ENCODE measurements at places on chromosomes 1 and 21.

DNA sequence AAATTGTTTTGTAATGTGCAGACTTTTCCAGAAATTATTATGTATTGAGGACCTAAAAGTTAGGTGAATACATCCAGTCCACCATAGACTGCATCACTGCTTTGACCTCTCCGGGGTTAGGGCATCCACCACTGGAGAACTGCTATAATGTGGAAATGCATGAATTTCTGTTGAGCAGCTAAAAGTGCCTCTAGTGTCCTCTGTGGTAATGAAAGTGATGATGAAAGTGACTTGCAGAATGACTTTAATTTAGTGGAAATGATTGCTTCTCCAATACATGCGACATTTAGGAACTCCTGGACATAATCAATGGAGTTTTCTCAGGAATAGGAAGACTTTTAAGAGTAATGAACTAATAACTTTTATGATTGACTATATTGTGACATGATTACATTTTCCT is 170.8 kb downstream of the LBR start:
- DNase-seq = no peak

- DNase-seq = no peak
These were observed 130.4 kb downstream of the SETD4 start for GRCh38 chr21:35929901-35930300.

- DNase-seq = no peak
These were observed 12.1 kb downstream of the EPHA2 start for GRCh38 chr1:16143566-16144324.

GRCh38 chr1:230883967-230884366 is 15.6 kb upstream of the C1orf198 start:
- DNase-seq = no peak

- DNase-seq = no peak
These were observed 182.6 kb upstream of the LYPLAL1 start for GRCh38 chr1:218991089-218991488.

GRCh38 chr1:86502721-86503405 is 34.1 kb downstream of the CLCA1 start:
- DNase-seq = no peak

GRCh38 chr1:74323937-74324473 is 88.8 kb downstream of the TNNI3K start:
- DNase-seq = no peak

DNA sequence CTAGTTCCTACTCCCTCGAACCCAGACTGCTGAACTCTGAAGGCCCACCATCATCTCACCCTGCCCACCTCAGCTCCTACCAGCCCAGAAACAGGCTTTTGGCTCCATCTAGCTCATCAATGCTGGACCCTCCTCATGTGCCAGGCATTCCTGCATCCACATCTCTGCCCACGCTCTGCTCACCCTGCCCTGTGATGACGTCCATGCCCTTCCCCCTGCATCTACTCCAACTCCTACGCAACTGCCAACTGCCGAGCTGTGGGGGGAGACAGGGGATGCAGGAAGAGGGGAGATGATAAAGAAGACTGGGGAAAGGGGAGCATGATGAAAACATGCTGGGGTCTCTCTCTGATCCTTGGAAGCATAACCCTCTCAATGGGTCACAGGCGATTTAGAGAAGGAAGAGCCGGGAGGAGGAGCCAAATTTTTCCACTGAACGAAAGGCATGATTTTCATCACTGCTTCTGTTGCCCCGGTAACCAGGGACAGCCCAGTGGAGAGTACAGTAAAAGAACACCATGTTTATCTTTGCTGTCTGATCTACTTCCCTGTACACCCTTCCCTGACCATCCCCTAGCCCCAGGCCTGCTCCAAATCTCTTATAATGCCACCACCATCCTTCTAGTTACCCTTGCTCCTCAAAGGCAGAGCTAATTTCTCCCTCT is 44.3 kb downstream of the CD34 start:
- no peak for DNase-seq

GRCh38 chr1:23362218-23362713 is 7.4 kb downstream of the ZNF436 start:
- DNase-seq = no peak

DNA sequence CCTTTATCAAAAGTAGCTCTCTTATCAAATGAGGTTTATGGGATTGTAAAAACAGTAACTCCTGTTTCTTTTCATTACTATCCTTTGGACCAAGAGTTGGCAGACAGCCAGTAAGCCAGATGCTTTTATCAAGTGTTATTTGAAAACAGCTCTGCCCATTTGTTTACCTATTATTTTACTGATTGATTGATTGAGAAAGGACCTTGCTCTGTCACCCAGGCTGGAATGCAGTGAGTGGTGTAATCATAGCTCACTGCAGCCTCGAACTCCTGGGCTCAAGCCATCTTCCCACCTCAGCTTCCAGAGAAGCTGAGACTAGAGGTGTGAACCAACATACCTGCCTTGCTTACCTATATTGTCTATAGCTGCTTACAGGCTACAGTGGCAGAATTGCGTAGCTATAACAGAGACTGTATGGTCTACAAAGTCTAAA is 3.6 kb downstream of the PRKAB2 start:
- DNase-seq = no peak

DNA sequence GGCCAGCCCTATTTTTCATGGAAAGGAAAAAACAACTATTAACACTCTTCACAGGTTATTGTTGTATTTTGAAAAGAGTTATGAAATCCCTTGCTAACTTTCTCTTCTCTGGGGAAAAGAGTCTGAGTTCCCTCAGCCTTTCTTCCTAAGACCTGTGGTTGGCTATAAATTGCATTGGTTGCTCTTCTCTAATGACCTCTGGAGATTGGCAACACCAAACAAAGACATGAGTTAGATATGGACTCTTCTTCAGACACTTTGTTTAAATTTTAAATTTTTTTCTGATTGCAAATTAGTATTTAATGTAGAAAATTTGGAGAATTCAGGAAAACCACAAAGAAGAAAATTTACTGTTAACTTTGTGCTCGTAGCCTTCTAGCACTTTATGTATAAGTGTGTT is 275.7 kb downstream of the PBX1 start:
- no peak for DNase-seq
